ENCODE measurements at places on chromosomes 4 and X.

- DNase-seq, result no peak
These were observed 175.0 kb downstream of the TENM3 start for GRCh38 chr4:182418054-182418734.

DNA sequence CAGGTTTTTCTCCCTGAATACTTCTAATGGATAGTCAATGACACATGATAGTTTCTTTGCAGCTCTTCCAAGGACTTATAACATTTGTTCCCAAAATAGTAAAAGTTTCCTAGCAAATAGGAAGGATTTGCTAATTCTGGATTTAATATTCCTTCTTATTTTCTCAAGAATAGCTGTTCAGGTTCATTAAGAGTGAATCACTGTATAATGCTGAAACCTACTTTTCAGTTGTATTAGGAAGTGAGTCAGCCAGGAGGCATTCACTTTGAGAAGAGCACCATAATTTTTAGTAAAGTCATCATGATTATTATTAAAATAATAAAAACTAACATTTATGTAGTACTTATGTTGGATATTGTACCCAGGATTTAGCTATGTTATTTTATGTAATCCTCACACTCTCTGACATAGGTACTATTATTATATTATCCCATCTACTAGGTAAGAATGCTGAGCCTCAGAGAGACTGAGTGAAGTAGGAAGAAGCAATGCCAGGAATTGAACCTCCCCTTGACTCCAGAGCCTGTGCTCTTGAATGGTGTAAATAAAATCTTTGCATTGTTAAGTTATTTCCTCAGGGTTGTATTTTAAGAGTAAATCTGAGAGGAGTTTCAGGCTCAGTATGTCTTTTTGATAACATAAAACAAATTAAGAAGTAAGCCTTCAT lies 114.8 kb downstream of the REELD1 start:
- no peak for DNase-seq

- no peak for DNase-seq
These were observed 20.2 kb upstream of the CDKN2AIP start for GRCh38 chr4:183424109-183424744.

DNA sequence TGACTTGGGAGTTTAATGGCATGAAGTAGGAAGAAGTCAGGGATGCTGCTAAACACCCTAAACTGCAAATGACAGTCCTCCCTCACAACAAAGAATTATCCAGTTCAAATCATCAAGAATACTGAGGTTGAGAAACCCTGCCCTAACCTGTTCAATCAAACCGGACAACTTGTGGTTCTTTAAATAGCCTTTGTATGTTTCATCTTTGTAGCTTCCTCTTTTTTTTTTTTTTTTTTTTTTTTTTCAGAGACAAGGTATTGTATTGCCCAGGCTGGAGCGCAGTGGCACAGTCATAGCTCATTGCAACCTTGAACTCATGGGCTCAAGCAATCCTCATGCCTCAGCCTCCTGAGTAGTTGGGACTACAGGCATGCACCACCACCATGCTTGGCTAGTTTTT lies 52.5 kb upstream of the TTC29 start:
- no peak for DNase-seq

DNA sequence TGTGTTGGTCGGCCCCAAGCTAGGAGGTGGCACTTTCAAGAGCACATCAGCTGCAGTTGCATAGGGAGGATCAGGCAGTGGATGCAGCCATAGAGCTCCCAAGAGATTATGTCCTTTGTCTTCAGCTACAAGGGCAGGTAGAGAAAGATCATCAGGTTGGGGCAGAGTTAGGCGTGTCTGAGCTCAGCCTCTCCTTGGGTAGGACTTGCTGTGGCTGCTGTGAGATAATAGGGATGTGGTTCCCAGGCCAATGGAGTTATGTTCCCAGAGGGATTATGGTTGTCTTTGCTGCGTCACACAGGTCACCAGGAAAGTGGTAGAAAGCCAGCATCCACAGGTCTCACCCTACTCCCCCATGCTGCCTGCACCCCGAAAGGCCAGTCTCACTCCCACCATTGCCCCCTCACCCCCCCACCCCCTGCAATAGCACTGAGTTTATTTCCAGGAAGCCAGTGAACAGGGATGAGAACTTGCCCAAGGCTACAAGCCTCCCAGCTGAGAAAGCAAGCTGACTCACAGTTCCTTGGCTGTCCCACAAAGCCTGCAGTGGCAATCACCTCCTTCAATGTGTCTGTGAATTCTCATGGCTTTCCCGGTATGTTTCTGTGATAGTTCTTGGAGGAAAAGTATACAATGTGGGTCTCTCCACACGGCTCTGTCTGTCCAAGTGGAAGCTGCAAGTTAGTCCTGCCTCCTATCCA lies 148.4 kb downstream of the STPG2 start:
- no peak for DNase-seq

- no peak for DNase-seq
These were observed 179.5 kb upstream of the TBL1X start for GRCh38 chrX:9285342-9285771.

- DNase-seq, result peak; percentile 39
These were observed 29.6 kb upstream of the CHRNA9 start for GRCh38 chr4:40305328-40306170.

DNA sequence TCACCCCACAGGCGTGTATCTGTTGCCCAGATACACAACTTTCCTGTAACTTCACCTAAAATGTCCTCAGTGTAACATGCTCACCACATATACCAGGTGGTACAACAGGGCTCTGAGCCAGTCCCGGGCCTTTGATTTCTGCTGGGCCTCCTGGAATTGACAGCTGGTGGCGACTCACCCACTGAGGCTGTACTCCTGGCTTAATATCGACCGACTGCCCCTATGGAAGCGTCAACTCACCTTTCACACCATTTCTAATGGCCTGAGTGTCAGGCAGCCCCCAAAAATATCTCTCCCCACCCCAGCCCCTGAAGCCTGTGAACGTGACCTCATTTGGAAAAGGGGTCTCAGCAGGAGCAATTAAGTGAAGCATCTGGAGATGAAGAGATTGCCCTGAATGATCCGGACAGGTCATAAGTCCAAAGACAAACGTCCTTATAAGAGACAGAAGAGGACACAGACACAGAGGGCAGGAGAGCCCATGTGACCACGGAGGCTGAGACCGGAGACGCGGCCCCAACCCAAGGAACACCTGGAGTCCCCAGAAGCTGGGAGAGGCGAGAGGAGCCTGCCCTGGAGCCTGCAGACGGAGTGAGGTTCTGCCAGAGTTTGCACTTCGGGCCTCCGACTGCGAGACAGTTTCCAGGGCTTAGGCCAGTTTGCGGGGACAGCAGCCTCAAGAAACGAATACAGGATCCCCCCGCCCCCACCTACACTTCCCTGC lies 12.6 kb upstream of the MXD4 start:
- DNase-seq, result no peak

GRCh38 chrX:68669094-68669860 lies 21.8 kb downstream of the STARD8 start:
- no peak for DNase-seq

- no peak for DNase-seq
These were observed 124.5 kb downstream of the PDLIM5 start for GRCh38 chr4:94576210-94576609.

- no peak for DNase-seq
These were observed 22.0 kb downstream of the KLHL15 start for GRCh38 chrX:24005028-24005427.

DNA sequence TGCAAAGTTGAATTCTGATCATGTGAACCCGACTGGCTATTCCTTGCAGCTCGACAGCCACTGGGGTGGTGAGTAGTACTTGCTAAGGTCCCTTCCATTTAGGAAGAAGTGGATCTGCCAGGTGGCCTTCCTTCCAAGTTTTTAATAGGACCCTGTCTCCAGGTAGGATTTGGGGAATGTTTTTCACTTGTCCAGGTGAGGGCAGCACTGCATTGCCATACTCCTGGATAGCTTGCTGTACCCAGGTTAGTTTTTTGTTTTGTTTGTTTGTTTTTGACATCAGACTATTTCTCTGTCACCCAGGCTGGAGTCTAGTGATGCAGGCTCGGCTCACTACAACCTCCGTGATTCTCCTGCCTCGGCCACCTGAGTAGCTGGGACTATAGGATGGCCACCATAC lies 29.8 kb downstream of the SAGE1 start:
- no peak for DNase-seq

GRCh38 chrX:1242891-1243402 lies 25.7 kb upstream of the CSF2RA start:
- peak; percentile 11 for DNase-seq

DNA sequence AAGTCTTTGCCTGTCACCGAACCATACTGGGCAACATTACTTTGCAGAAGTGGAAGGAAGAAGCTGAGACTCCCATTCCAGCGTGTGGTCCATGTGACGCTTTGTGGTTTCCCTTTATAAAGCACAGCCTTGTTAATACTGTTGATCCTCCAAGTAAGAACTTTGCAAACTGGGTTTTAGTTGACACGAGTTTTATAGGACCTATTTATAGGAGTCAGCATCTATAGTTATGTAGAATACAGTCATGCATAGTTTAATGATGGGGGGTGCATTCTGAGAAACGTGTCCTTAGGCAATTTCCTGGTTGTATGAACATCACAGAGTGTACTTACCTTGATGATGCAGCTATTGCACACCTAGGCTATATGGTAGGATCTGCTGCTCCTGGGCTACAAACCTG lies 1879.4 kb upstream of the TENM3 start:
- no peak for DNase-seq

DNA sequence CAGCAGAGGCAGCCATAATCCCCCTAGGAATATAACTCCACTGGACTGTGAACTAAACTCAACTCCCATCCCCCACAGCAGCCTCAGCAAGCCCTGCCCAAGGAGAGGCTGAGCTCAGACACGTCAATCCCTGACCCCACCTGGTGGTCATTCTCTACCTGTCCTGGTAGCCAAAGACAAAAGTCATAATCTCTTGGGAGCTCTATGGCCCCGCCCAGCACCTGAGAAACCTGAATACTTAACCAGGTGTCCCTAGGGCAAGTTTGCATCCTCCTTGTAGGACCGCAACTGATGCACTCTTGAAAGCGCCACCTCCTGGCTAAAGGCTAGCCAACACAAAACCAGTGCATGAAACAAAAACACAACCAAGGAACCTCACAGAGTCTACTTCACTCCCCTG lies 18.4 kb downstream of the CT47B1 start:
- DNase-seq, result no peak

GRCh38 chr4:2871466-2871865 lies 27.8 kb downstream of the ADD1 start:
- no peak for DNase-seq

- no peak for DNase-seq
These were observed 15.3 kb downstream of the TKTL1 start for GRCh38 chrX:154310616-154311536.

DNA sequence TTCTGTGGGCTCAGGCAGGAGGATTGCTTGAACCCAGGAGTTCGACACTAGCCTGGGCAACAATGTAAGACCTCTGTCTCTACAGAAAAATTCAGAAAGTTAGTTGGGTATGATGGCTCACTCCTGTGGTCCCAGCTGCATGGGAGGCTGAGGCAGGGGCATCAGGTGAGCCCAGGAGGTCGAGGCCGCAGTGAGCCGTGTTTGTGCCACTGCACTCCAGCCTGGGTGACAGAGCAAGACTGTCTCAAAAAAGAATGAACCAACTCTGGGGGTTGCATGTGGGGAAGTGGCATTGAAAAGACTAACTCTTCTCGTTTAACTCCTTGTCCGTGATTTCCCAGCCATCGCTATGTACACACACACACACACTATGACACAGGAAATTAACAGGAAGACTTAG lies 26.9 kb downstream of the ENOPH1 start:
- no peak for DNase-seq

All from T-cell (primary cell).